Kidney (tissue), 22 donors: ENCODE measurements at places on chromosomes 1 and 21. TPM values are rescaled to one million over a fixed set of nuclear protein-coding genes. Genes with fewer than 3 reads are reported as not detected.

The TRAF3IP3 gene
- 16.4 TPM for total RNA-seq

The GPR52 gene
- total RNA-seq = 2.7 TPM

The TDRD10 gene
- total RNA-seq = 4.7 TPM

The ALX3 gene
- total RNA-seq = not detected

GRCh38 chr1:70075761-70076160 is 129.6 kb downstream of the LRRC40 start:
- H3K4me1 ChIP-seq = no peaks in the 10 kb centered on the region
- H3K27me3 ChIP-seq = no peaks in the 10 kb centered on the region
- H3K27ac ChIP-seq = no peak overlapping the region
- no peak for DNase-seq
- no peak overlapping the region for H3K4me3 ChIP-seq

- no peaks in the 10 kb centered on the region for H3K4me1 ChIP-seq
- no peaks in the 10 kb centered on the region for H3K27me3 ChIP-seq
- DNase-seq = no peak
- H3K27ac ChIP-seq = no peak overlapping the region
- H3K4me3 ChIP-seq = no peak overlapping the region
Measured at GRCh38 chr1:206873603-206874188, 8.3 kb downstream of the IL20 start.

DNA sequence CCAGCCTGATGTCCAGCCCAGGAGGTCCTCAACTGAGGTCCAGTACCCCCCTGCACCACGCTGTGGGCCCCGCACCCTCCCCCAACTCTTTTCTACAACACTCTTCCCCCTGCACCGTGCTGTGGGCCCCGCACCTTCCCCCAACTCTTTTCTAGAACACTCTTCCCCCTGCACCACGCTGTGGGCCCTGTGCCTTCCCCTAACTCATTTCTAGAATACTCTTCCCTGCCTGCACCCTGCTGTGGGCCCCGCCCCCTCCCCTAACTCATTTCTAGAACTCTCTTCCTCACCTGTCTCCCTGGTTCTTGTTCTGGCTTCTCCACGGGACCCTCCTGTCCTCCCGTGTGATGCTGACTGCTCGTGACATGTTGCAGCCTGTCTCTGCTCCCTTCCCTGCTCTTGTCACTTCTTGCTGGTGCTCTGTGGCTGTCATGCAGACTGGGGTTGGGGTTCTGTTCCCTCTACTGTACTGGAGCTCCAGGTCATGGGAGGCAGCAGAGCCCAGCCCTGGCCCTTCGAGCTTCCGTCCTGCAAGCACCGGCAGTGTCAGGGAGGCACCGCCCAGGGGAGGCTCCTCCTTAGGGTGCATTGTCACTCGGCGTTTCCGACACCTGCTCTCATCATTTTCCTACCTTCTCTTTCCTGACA is 160.1 kb upstream of the COL6A1 start:
- H3K27me3 ChIP-seq = no peaks in the 10 kb centered on the region
- no peaks in the 10 kb centered on the region for H3K4me1 ChIP-seq
- H3K36me3 ChIP-seq = no peaks in the 10 kb centered on the region

DNA sequence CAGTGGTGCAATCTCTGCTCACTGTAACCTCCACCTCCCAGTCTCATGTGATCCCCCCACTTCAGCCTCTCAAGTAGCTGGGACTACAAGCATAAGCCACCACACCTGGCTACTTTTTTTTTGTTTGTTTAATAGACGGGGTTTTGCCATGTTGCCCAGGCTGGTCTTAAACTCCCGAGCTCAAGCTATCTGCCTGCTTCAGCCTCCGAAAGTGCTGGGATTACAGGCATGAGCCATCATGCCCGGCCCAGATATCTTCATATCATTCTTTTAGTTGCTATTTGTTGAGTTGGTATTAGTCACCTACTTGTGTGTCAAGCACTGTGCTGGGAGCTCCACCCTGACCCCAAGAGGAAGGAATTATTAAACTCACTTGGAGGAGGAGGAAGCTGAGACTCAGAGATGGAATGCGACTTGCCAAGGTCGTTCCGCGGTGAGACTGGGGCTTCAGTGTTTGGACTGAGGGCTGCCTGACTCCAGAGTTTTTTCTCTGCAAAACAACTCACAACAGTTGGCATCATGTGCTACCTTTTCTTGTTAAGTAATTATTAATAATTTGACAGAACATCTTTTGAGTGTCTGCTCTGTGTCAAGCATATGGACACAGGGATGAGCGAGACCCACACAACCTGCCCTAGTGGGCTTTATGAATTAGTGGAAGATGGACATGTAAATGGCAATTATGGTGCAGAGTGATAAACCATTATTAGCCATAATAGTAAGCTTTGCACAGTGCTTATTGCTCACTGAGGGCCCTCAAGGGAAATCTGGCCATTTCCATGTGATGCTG is 132.0 kb downstream of the FOXD2 start:
- no peak overlapping the region for H3K4me3 ChIP-seq
- H3K36me3 ChIP-seq = no peaks in the 10 kb centered on the region
- no peak overlapping the region for H3K27ac ChIP-seq

DNA sequence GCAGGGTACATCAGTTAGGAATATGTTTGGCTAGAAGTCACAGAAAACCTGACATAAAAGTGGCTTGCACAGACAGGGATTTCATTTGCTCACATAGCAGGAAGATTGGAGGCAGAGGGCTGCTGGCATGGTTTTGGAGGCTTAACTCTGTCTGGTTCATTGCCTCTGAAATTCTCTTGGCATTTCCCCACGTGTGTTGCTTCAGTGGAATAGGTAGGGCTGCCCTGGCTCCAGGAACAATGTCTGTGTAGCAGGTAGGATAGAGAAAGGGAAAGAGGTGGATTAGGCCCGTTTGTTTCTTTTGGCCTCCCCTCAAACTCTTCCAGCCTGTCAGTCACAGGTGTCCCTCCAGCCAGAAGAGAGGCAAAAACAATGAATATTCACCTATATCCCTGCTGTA is 20.5 kb upstream of the SIPA1L2 start:
- no peaks in the 10 kb centered on the region for H3K4me1 ChIP-seq
- H3K36me3 ChIP-seq = no peaks in the 10 kb centered on the region
- no peaks in the 10 kb centered on the region for H3K27me3 ChIP-seq
- H3K27ac ChIP-seq = no peak overlapping the region
- no peak overlapping the region for H3K4me3 ChIP-seq
- DNase-seq = no peak

DNA sequence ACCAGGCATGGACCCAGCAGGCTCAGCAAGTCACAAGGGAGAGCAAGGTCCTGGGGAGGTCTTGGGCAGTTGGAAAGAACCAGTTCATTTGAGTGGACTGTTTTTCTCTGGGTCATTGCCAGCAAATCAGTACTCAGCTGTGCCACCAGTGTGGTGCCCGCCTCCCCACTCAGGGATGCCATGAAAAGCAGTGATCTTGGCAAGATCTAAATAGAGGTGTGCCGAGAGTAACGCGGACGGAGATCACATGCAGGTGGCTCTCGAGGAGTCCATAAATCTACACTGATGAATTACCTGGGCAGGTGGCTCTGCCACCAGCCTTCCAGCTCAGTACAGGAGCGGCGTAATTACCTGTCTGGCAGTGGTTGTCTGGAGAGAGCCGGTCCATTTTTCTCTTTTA is 642.2 kb downstream of the PTPRU start:
- H3K4me1 ChIP-seq = no peaks in the 10 kb centered on the region
- H3K27ac ChIP-seq = no peak overlapping the region
- no peak overlapping the region for H3K4me3 ChIP-seq
- DNase-seq = no peak
- no peaks in the 10 kb centered on the region for H3K36me3 ChIP-seq

- no peaks in the 10 kb centered on the region for H3K4me1 ChIP-seq
- no peak overlapping the region for H3K4me3 ChIP-seq
- no peak for DNase-seq
Measured at GRCh38 chr1:216894494-216894893, 171.3 kb upstream of the ESRRG start.

DNA sequence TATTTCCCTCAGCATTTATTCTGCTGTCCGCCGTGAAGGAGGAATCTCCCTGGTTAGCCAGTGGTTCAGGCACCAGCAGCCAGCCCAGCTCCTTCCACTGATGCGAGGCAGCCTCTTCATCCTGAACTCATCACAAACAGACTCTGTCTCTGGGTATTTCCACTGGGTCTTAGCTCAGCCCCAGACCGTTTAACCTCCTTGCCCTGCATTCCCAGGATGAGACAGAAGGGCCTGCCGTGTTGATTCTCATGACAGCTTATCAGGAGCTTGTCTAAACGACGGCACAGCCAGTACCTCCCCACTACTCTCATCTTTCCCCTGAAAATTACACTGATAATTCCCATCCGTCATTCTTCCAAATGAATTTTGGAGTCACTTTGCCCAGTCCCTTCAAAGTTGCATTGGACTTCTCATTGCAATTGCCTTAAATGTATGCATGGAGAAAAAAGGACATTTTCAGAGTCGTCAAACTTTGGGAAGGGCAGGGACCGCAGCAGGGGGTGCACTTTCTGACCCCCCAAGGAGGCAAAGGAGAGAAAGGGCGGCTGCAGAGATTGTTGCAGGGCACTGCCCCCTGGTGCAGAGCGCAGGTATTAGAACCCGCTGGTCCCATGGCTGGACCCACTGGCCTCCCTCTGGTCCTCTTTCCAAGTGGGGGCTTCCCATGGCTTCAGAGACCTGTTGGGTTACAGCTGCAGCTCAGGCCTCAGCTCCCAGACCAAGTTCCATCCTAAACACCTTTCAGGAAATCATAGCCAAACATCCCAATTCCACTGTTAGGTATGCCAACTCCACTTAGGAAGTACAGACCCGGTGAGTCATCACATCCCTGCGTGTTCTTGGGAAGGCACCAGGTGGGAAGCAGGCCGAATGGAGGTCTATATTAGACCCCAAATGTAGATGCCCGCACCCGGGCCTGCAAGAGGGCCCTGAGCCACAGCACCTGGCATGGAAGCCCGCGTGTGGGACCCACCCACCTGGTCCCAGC is 3.7 kb upstream of the MEGF6 start:
- H3K36me3 ChIP-seq = no peaks in the 10 kb centered on the region
- no peak for DNase-seq
- H3K27ac ChIP-seq = no peak overlapping the region
- no peak overlapping the region for H3K4me3 ChIP-seq

DNA sequence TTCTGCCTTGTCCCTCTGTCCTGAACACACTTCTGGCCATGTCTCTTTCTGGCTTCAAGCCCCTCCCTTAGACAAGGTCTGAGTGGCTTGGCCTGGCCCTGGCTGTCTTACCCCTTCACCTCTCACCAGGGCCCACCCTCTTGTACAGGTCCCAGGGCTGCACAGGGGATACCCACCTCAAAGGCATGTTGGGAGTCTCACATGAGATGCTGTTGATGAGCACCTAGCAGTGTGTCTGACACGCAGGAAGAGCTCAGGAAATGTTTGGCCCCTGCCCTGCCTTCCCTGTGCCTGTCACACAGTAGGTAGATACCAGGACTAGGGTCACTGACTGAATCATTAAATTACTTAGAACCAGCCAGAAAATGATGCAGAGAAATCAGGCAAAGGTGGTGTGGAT is 16.6 kb downstream of the ZNF362 start:
- H3K27ac ChIP-seq = no peak overlapping the region
- H3K4me1 ChIP-seq = no peaks in the 10 kb centered on the region
- H3K27me3 ChIP-seq = no peaks in the 10 kb centered on the region
- H3K4me3 ChIP-seq = no peak overlapping the region
- peak; percentile 17 for DNase-seq

GRCh38 chr21:34320011-34320410 is 43.8 kb upstream of the KCNE2 start:
- no peaks in the 10 kb centered on the region for H3K36me3 ChIP-seq
- no peaks in the 10 kb centered on the region for H3K4me1 ChIP-seq
- H3K4me3 ChIP-seq = no peak overlapping the region

GRCh38 chr1:64574301-64574700 is 104.4 kb downstream of the CACHD1 start:
- H3K27ac ChIP-seq = no peak overlapping the region
- no peaks in the 10 kb centered on the region for H3K4me1 ChIP-seq
